ENCODE measurements at places on chromosomes 3 and 15.

GRCh38 chr3:194300382-194300758 is 50.8 kb downstream of the CPN2 start:
- DNase-seq = no peak

- no peak for DNase-seq
These were observed 24.4 kb downstream of the SLC2A2 start for GRCh38 chr3:171001957-171002694.

GRCh38 chr3:123651449-123652341 is 66.8 kb upstream of the HACD2 start:
- DNase-seq = no peak

DNA sequence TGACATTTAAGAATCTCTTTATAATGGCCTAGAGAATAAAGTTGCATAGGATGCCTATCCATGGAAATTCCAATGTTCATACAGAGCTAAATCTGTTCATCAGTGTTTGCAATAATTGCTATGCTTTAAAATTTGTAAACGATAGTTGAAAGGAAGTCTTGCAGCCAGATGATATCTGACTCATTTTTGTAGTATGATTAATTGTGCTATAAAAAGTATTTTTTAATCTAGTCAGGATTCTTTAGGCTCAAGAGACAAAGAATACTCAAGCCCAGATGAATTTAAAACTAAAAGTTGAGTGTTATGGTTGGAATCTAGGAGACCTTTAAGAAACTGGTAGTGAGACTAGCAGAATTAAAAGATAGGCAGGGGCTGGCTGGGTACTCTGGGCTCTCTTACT is 50.5 kb downstream of the SUCNR1 start:
- DNase-seq = no peak
